GM23248 (cell line): ENCODE measurements at places on chromosomes 4 and X.

DNA sequence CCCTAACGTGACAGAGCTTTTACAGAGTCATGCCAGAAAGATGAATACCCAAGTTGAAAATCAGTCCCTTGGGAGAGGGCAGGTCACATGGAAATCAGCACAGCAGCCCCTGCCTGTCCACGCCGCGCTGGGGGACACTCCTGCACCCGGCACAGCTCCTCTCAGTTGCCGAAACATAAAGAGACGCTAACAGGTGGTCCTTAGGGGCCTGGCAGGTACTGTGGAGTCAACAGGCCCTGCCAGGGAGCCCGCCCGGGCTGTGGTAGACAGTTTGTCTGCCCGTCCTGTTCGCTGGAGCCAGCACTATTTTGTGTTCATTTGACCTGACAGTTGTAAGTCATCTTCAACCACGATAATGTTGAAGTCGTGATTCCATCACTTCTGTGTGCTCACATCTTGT lies 30.5 kb downstream of the NELFA start:
- no peak for DNase-seq

DNA sequence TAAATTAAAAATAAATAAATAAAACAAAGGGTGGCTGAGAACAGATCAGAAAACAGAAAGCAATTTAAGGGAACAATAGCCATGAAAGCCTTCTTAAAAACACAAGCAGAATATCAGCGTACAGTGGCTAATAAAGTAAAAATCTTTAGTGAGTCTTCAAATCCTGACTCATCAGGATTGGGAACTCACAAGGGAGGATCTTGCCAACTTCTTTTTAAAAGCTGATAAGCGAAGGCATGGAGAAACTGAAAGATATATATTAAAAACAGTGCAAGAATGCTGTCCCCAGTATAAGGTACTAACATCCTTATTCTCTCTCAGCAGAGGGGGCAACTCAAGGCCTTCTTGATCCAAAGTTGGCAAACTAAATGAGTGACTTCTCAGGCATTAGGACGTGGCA lies 180.1 kb downstream of the DHX15 start:
- peak; percentile 12 for DNase-seq

GRCh38 chrX:22516893-22517292 lies 244.2 kb downstream of the CBLL2 start:
- no peak for DNase-seq

DNA sequence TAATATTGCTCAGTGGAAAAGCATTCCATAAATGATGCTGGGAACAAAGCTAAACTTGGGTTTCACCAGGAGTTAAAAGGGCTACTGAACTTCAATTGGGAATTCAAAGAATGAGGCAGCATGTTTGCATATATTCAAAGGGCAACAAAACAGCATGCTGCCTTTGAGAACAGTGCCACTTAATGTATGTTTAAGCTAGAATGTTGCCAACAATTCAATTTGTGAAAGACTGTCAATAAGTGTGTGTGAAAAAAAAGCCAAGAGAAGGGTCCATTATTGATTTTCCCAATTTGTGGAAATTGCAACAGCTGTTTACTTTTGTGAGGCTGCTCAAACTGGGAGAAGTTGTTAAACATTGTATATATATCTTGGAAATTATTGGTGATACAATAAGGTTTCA lies 701.9 kb upstream of the ACTRT1 start:
- no peak for DNase-seq

DNA sequence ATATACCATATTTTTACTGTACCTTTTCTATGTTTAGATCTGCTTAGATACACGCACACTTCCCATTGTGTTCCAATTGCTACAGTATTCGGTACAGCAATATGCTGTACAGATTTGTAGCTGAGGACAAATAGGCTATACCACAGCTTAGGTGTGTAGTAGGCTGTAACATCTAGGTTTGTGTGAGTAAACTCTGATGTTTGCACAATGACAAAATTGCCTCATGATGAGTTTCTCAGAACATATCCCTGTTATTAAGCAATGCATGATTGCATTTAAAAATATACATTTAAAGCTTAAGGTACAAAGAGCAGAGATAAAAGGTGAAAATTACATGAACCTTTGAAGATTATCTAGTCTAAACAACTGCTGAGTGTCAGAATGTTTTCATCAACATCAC lies 181.7 kb downstream of the ADGRA3 start:
- no peak for DNase-seq

DNA sequence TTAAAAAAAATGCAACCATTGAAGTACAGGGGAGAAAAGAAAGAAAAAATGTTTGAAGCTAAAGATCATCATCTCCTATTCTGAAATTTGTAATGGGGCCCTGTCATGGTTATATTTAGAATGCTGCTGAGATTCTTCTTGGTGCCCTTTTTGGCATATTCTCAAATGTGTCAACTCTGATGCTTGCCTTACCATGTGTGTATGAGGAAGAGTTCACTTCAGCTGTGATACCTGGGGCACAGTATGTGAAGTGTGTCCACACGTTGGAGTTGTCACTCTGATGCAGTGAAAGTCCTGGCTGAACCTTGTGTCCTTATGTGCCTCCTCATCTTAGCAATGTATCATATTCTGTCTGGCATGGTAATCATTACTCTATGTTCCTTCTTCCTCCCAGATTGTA lies 377.9 kb downstream of the RAPGEF2 start:
- DNase-seq: no peak

GRCh38 chr4:7960017-7960789 lies 20.5 kb upstream of the AFAP1 start:
- DNase-seq: peak; percentile 91

DNA sequence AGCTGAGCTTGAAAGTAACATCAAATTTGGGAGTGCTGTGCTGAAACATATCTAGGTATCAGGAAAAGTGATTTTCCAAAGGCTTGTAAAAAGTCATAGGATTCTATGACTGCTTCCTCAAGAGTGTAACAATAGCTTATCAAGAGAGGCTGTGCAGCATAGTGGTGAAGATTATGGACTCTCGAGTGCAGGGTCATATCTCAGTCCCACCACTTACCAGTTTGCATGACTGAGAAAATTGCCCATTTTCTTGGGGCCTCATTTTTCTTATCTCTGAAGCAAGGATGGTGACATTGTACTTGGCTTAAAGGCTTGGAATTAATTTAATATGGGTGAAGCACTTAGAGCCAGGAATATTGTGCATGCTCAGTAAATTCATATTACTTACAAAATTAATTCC lies 57.2 kb downstream of the AFF1 start:
- DNase-seq: no peak

DNA sequence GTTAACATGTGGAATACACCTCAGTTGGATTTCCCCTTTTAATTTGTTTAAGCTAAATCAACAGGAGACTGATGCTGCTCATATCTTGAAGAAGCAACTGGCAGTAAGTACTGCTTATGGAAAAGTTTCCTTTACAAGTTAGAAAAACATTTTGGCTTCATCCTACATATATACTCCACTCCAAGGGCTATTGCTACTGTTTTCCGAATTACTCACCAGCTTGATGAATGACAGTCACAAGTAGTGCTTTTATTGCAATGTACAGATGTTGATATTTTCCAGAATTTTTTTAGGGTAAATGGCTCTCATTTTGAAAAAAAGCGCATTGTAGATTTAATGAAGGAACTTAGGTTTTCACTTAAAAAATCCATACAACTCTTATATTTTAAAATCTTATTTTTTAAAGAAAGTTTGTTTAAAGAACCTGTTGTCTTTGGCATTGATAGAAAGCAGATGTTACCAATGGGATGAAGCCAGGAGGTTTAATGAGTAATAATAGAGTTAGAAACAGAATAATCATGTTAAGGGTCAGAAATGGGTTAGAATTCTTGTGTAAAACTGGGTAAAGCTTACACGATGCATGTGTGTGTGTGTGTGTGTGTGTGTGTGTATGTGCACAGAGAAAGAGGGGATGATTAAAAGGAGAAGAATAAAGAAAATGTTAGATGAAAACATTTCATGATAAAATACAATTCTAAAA lies 272.9 kb downstream of the CFAP299 start:
- peak; percentile 48 for DNase-seq

DNA sequence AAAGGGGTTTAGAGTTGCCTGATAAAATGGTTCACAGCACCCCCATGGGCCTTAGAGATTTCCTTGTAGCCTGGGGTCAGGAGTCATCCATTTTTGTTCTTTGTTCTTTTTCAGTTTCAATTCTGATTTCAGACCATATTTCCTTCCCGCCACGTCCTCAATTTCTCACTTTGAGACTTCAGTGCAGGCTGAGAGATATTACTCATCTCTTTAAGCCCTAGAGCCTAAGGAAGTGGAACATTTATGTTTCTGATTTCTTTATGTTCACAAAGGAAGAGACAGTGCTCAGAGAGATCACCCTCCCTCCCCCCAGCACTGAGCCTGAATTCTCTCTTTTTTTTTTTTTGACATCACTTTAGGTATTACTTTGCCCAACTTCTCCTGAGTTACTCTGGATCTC lies 56.3 kb downstream of the MSN start:
- DNase-seq: peak; percentile 38

GRCh38 chr4:48361012-48361400 lies 19.7 kb downstream of the SLAIN2 start:
- peak; percentile 49 for DNase-seq

DNA sequence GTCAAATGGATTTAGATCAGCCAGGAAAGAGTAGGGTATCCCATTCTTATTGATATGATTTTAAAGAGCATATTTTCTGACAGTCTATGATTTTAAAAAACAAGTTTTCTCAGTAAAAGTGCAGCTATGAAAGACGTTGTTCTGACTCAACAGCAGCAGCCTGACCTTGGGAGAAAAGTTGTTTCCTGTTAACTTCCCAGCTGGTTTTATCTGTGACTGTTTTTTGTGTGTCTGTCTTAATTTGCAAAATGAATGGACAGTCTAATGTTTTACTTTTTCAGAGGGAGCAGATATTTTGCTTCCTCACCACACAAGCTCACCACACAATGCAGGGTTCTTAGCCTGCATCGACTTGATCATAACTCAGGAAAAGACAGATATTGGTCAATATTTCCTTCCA lies 764 bp upstream of the MTHFD2L start:
- DNase-seq: peak; percentile 68

DNA sequence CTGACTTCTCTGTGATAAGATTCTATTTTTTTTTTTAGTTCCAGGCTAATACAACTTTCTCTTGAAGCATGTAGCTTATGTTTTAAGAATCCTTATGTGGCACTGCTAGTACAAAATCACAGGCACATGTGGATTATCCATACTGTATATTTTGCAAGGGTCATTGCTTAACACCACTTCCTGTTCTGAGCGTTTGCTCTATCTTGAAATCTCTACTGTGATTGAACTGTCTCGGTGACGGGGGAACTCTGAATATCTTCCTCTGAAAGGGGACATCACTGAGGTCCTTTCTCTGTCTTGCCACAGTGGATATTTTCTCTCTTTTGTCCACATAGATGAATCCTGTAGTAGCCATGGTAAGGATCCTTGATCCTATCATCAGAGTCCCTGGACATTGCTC lies 2.1 kb upstream of the WFS1 start:
- no peak for DNase-seq

- no peak for DNase-seq
Observed at GRCh38 chrX:54386314-54386713, 28.5 kb upstream of the WNK3 start.

GRCh38 chr4:5069901-5070300 lies 18.6 kb downstream of the STK32B start:
- no peak for DNase-seq

GRCh38 chrX:619451-619811 lies 11.2 kb upstream of the SHOX start:
- DNase-seq: no peak

DNA sequence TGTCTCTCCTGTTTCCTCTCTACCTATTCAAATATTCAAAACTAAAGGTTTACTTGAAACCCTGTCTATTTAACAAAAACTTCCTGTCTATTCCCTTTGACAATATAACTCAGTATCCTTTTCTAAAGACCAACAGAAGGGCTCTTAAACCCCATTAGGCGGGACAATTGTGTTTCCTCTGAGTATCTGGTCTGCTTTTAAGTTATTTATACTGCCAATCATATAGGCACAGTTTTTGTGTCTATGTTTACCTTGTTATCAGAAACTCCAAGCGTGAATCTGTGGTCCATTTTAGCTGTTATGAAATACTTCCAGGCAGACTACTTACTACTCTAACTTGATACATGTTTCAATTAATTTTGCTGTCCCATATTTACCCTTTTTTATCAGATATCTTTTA lies 350.0 kb upstream of the CTSO start:
- no peak for DNase-seq

GRCh38 chr4:145044341-145044740 lies 53.7 kb downstream of the ANAPC10 start:
- peak; percentile 34 for DNase-seq

DNA sequence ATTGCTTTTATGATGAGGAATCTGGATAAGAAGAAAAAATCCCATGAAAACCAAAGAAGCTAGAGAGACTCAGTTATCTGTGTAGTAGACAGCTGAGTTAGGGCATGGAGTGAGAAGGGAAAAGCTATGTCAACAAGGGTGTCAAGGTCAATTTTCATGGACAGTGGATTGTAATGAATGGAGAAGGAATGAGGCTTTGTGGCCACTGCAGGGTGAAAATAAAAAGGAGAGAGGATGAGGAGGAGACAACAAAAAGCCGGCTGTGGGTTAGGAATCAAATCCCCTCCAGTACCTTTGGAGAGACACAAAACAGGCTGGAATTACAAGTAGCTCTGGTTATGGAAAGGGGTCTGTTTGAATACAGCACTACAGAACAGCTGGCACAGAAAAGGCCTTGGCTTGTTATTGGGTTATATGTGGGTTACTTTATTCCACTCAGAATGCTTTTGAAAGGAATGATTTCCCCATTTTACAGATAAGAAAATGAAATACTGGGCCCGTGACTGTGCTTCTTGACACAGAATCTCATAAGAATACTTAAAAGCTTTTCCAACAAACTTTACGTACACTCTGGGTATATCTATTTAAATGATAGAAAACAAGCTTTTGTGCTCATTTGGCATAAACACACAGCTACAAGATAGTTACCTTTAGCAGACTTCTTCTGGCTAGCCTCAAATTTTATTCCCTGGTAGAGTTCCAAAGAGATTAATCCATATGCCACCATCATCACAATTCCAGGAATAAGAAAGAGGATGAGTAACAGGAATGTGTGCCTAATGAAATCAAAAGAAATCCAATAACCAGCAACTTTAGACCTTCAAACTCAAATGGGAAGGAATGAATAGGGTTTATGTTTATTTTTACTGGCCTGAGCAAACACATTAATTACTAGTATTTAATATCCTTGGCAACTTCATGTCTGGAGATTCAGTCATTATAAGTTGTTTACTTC lies 7.5 kb downstream of the CCKAR start:
- no peak for DNase-seq

GRCh38 chr4:47519239-47519883 lies 34.3 kb downstream of the ATP10D start:
- no peak for DNase-seq
